ENCODE measurements at places on chromosomes 7 and 10.

- no peak for DNase-seq
Observed at GRCh38 chr10:123962756-123963530, 71.3 kb upstream of the CPXM2 start.

GRCh38 chr10:52805414-52806285 is 33.1 kb upstream of the MBL2 start:
- no peak for DNase-seq

DNA sequence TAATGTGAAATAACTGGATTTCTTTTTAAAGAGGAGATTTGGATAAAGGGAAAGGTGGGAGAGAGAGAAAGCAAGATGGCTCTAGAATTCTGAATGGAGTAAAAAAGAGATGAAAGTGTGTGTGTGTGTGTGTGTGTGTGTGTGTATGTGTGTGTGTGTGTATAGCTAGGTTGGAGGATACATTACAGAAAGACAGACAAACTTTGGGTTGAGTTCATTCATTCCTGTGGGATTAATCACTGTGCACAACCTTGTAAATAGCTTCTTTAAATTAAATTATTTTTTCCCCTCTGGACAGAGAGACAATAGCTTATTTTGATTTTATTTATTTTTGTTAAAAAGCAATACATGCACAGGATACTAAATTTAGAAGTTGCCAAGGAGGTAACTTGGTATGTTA is 7.5 kb downstream of the ASB4 start:
- DNase-seq = no peak

DNA sequence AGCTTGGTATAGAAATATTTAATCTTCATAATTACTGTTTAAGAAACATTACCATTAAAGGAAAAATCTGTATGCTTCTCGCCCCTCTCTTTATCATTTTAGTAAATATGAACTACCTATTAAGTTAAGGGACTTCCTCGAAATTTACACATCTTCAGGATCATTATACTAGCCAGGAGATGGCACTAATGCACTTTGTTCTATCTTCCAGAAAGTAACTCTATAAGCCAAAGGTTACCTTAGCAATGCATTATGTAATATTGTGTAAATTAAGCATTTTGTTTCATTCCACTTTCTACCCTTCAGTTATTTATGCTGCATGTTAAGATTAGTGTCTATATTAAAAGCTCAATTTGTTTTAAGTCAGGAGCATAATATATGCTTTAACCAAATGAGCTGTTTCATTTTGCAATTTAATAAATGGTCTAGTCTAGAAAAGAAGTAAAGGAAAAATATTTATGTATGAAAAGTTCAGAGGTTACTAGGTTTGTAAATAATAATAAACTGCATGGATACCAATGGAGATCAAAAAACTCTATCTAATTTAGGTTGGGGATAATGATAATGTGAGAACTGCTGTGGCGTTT is 128.5 kb downstream of the ANKRD7 start:
- DNase-seq = no peak

DNA sequence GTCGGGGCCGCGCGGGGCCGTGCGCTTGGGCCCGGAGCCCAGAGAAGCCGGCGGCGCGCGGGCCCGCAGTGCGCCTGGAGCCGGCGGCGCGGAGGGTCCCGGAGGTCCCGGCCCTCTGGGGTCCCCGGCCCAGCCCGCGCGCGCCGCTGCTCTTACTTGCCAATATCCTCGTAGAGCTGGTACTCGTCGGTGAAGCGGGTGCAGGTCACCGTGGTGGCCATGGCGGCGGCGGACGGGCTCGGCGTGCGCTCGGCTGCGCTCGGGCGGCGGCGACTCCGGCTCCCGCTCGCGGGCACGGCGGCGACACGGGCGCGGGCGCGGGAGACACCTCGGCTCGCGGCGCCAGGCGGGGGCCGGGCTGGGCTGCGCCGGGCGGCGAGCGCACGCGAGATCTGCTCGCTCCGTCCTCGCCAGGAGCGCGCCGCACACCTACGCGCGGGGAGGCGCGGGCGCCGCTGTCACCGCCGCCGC is at the start of gene CAMK2B:
Gene CAMK2B (minus strand): TSS at position 394 of the 471 bp plus-strand sequence. CDS start 173 bp downstream, at position 221.
- no peak for DNase-seq

DNA sequence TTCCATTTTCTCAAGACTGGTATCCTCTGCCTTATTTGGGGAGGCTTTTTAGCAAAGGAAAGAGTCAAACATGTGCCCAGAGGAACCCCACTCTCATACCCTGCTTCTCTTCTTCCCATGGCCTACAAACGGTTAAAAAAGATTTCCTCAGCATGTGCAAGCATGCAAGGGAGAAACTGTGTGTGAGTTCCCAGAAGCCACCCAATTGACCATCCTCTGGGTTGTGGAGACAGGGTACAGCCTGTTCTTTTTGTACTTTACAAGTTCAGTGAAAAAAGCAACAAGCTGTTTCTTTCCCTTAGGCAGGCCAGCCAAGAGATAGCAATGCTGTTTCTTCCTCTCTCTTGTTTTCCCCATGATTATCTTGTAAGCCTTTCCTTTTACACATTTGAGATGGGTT is 68.8 kb upstream of the MTPN start:
- DNase-seq = no peak

DNA sequence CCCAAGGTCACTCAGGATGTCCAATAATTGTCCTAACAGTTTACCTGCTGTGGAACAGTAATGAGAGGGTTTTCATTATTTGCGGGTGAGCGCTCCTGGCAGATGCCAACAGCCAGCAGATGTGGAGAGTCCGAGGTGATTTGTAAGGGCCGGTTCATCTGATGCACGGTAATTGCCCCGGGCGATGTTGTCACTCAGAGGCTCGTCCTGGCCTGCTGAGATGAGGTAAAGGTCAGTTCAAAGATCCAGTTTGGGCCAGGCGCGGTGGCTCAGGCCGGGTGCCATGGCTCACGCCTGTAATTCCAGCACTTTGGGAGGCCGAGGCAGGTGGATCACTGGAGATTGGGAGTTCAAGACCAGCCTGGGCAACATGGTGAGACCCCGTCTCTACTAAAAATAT is 16.9 kb downstream of the LHPP start:
- DNase-seq = no peak

DNA sequence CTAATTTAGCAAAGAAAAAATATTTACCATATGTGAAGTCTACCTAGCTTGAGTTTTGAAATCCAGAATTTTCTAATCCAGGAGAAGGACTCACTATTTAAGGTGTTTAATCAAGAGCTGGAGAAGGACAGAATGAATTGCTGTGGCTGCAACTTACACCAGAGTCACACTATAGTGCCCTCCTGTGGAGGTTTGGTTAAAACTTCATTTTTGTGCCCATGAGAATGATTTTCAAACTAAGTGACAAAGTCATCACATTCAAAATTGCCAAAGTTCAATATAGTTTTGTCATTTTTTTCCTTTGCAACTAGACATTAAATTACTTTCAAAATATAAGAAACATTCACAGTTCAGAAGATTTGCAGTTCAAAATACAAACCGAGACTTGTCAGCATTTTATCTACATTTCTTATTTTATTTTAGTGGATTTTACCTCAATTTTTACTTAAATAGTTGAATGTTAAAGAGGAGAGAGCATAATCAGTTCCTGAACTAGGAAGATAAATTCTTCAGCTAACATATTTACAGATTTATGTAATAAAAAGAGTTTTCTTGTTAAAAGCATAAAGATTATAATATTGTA is 70.7 kb downstream of the CABCOCO1 start:
- DNase-seq = no peak

Measured in stimulated activated CD8-positive, alpha-beta memory T cell treated with anti-CD3 and anti-CD28 coated beads, Interleukin-2, amount 100 ng/mL, for 1 hour (primary cell).